D341Med (cell line): ENCODE measurements at places on chromosomes 6 and 20.

DNA sequence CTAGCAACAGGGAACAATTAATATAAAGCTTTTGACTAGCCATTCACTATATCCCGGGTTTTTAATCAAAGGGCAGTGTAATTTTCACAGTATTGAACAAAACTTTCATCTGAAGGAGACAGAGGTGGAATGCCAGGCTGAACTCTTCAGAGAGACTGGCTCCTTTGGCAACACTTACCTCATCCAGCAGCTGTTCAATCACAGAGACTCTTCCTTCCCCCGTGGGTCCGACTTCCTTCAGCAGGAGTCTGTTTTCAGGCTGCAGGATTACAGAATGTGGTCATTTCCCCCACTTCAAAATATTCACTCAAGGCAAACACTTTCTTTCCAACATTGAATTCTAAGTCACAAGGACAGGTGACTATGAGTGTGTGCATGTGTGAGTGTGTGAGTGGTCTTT, 76.6 kb downstream of the DZANK1 start:
- DNase-seq: no peak

GRCh38 chr6:110520992-110521543, 44.7 kb upstream of the SLC22A16 start:
- DNase-seq: no peak

- DNase-seq: no peak
Measured at GRCh38 chr20:45917790-45918141, 5.8 kb upstream of the PLTP start.

DNA sequence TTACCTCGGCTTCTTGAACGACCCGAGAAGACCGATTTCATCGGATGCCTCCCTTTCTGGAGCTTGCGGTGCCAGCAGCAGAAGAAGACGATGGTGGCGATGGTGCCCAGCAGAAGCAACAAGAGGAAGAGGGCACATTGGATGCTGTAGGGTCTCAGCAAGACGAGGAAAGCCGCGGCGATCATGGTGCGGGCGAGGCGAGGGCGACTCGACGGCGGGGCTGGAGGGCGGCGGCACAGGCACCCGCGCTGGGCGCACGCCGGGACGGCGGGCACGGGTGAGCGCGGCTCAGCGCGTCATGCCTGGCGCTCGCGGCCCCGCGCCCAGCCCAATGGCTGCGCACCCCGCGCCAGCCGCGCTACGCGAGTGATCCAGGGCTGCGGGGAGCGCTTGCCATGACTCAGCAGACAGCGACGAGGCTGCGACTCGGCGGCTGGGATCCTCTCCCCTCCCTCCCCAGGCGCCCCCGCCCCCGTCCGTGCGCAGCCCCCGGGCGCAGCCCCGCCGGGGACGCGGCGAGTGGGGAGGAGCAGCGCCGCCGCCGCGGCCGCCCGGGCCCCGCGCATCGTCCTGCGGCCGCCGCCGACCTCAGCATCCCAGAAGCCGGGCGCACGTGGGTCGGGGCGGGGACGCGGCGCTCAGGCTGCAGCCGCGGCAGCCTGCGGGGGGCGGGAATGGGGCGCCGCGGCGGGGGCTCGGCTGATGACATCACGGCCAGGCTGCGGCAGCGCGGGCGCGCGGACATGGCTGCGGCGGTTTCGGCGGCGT, at the start of gene BEND6:
Gene BEND6 (plus strand): TSS at position 705 of the 768 bp plus-strand sequence. CDS start 26,704 bp downstream, outside the sequence.
- DNase-seq: peak; percentile 92

GRCh38 chr6:14130435-14131075, 13.0 kb downstream of the CD83 start:
- DNase-seq: no peak

DNA sequence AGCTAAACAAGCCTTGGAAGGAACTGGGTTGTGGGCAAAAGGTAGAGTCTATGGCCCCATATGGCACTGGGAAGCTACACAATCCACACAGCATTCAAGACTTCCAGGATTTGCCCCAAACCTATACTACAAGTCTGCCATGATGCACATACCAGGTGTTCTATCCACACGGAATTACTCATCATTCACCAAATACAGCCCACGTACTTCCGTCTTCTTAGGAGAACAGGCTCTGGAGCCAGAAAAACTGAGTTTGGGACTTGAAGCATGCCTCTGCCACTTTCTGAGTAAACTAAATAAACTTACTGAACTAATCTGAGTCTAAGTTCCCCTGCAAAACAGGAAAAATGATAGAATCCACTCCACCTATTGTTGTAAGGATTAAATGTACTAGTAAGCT, 28.6 kb downstream of the RIMS4 start:
- DNase-seq: no peak

DNA sequence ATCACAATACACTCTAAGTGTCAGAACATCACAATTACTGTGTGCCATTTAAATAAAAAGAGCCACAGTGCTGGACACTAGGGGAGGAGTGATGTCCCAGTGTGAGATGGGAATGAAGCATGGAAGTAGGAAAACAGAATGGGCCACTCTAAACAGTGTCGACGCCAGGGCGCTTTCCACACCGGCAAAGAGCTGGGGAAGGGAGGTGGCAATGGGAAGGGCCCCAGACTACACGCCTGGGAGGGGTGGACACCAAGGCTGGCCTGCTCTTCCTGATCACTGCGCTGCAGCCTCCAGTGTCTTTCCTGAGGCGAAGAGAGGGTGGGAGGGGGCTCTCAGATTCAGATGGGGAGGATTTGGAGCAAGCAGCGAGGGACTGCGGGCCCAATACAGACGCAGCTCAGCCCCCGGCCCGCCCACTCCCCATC, 75.9 kb downstream of the ERMARD start:
- DNase-seq: no peak

GRCh38 chr6:6882592-6882991, 225.2 kb upstream of the RREB1 start:
- DNase-seq: no peak

DNA sequence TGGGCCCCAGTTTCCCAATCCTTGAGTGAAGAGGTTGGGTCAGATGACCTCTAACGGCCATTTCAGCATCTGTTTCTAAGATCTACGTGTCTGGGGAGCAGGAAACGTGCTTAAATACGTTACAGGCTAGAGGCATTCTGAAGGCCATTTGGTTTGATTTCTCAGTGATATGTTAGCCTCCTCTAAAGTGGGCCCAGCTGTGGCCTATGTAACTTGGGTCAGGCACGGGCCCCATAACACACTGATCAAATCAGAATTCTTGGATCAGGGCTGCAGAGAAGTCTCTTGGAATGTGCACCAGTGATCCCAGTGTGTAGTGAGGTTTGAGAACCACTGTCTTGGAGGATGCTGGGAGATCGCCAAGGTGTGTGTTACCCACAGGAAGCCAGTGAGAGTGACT, 36.1 kb upstream of the TGM3 start:
- DNase-seq: no peak

DNA sequence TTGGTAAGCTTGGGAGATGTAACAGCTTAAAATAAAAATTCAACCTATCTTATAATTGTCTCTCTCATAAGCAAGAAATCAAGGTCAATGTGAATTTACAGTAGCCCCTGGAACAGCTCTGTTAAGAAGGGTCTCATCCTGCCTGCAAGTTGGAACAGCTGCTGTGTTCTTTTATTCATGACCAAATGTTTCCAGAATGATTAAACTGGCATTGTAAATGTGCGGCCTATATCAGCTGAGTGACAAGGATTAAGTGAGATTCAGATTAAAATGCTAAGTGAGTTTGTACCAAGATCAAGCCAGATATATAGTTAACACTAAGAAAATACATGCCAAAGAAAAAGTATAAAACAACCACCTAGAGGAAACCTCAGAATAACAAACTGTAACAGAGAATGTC, 45.3 kb upstream of the NRSN1 start:
- DNase-seq: no peak

DNA sequence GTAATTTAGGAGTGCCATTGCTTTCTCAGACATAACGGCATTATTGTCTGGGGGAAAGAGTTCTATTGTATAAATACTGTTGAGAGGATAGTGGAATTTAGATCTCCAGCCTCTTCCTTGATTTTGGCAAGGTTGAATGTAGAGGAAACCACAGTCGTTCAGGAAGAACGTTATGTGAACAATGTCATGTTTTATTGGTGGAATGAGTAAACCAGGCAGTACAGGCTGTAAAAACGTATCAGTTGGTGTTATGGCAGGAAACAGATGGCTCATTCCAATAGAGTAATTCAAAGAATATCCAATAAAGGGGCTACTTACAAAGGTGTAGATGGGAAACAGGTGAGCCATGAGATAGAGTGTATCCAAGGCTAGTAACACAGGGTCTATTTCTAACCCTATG, 123.6 kb upstream of the SLC35B3 start:
- no peak for DNase-seq

DNA sequence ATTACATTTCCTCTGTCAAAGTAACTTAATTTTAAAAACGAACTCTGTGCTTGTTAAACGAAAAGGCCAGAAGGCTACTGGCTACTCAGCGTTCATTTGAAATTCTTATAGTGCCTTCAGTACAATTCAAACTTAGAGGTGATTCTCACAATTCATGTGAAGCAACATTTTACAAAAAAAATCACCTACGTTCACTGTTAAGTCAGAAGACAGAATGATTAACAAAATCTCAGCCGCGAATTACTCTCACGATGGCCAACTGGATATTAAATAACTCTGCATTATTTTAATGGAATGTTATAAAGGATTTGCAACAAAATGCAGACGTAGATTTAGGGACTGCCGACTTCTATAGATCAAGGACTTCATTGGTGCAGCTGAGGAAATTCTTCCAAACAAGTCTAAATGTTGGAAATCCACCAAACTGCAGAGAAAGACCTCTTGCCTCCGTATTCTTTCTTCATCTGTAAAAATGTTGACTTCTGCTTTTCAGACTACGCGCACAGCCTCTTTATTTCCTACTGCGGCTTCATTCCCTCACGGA, 1.6 kb upstream of the QKI start:
- no peak for DNase-seq

- DNase-seq: no peak
Measured at GRCh38 chr6:159720708-159721107, 6.6 kb upstream of the WTAP start.

DNA sequence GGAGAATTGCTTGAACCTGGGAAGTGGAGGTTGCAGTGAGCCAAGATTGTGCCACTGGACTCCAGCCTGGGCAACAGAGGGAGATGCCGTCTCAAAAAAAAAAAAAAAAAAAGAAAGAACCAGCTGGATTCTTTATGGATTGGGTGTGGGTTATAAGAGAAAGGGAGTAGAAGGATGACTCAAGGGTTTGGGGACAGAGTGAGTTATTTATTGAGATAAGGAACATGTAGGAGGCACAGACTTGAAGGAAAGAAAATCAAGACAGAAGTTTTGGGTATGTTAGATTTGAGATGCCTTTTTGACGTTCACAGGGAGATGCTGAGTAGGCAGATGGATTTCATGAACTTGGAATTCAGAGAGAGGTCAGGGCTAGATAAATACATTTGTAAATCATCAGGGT, 47.6 kb downstream of the KIZ start:
- DNase-seq: no peak

- DNase-seq: no peak
Measured at GRCh38 chr6:149895833-149896271, 2.1 kb downstream of the RAET1E start.

DNA sequence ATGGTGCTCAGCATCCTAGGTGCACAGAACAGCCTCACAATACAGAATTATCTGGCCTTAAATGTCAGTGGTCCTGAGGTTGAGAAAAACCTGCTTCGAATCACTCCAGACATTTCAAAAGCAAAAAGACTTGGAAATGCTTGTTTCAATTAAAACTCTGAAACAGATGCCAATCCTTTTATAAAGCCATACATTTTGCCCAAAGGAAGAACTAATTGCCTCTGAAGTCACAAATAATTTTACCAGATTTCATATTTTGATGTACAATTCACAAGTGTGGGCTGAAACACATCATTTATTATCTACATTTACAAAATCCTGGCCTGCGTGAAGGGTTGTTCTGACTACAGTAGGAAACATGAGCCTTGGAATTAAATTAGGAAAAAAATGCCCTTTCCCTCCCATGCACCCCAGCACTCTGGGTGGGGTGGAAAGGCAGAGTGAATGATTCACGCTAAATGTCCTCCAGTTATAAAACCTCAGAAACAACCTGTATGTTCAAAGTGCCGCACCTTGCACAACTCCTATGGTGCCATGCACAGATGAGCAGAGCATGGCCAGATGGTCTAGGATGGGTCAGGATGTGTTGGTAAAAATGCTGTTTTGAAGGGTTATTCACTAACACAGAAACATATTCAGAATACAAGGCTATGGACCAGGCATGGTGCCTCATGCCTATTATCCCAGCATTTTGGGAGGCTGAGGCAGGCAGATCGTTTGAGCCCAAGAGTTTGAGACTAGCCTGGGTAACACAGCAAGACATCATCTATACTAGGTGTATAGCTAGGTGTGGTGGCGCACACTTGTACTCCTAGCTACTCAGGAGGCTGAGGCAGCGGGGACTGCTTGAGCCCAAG, 87.0 kb downstream of the ZMYND8 start:
- no peak for DNase-seq

- no peak for DNase-seq
Measured at GRCh38 chr6:85670573-85670972, 27.9 kb upstream of the SYNCRIP start.

- no peak for DNase-seq
Measured at GRCh38 chr20:8401556-8401955, 269.5 kb downstream of the PLCB1 start.

DNA sequence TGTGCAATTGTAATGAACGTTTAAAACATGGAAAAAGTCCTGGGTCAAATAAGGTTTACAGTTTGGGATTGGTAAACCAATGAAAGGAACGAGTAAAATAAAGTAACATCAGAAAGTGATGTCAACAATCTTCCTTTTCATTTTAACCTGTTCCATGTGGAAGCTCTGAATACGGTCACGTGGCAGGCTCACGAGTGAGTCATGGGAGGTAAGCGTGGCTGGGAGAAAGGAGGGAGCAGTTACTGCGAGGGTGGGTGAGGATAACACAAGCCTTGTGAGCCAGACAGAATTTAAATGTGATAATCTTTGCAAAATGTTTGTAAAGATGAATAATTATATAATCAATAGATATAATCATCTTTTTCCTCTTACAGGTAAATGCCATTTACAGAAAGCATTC, 171.3 kb upstream of the HDAC2 start:
- DNase-seq: no peak

- peak; percentile 46 for DNase-seq
Measured at GRCh38 chr6:84428300-84428907, 201.0 kb upstream of the CEP162 start.

GRCh38 chr6:22975079-22975478, 405.7 kb downstream of the HDGFL1 start:
- DNase-seq: no peak

- DNase-seq: peak; percentile 72
Measured at GRCh38 chr6:75204217-75204958, 1.5 kb downstream of the COL12A1 start.

- no peak for DNase-seq
Measured at GRCh38 chr6:49519660-49520059, 19.9 kb downstream of the GLYATL3 start.

DNA sequence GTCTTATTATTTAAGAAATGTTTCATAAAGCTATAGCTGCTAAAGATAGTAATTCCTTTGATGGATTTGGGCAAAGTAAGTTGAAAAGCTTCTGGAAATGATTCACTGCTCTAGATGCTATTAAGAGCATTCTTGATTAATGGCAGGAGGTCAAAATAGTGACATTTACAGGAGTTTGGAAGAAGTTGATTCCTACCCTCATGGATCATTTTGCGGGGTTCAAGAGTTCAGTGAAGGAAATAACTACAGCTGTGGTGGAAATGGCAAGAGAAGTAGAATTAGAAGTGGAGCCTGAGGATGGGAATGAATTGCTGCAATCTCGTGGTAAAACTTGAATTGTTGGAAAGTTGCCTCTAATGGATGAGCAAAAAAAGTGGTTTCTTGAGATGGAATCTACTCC, 316.1 kb downstream of the UTRN start:
- no peak for DNase-seq
